Forelimb muscle (tissue), 1 donor: ENCODE measurements at places on chromosomes 3 and 15. TPM values are rescaled to one million over a fixed set of nuclear protein-coding genes. Genes with fewer than 3 reads are reported as not detected.
A peak's percentile ranks its signal among the peaks of the same experiment; 100 is the strongest.

DNA sequence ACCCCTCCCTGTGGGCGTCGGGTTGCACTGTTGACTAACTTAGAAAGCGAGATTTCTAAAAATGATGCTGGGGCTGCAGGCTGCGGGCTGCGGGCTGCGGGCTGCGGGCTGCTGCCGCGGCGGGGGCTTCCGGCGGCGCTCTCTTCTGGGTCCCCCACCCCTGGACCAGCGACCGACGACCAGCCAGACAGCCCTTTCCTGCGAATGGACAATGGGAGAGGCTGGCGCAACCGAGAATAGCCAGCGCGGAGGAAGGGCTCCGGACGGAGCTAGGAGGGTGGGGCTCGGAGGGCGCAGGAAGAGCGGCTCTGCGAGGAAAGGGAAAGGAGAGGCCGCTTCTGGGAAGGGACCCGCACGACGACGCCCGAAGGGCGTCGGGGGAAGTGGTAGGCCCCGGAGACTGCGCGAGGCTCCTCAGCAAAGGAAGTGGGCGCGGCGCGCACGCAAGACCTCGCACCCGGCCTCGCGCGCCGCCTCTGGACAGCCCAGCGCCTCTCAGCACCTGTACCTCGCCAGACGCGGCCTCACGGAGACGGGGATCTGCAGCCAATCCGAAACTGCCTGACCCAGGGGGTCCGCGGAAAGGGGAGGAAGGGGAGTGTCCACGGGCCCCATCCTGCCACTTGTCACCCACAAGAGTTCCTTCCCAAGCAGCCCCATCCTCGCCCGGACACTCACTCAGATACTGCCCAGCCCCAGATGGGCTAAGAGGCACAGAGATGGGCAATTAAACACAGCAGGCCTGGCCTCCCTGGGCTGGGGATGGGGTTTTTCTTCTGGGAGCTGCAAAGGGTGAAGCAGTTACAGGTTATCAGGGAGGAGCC is 70.7 kb downstream of the SLC12A8 start:
- no peak for DNase-seq

GNL3 gene
- 86.8 TPM for polyA plus RNA-seq

DNA sequence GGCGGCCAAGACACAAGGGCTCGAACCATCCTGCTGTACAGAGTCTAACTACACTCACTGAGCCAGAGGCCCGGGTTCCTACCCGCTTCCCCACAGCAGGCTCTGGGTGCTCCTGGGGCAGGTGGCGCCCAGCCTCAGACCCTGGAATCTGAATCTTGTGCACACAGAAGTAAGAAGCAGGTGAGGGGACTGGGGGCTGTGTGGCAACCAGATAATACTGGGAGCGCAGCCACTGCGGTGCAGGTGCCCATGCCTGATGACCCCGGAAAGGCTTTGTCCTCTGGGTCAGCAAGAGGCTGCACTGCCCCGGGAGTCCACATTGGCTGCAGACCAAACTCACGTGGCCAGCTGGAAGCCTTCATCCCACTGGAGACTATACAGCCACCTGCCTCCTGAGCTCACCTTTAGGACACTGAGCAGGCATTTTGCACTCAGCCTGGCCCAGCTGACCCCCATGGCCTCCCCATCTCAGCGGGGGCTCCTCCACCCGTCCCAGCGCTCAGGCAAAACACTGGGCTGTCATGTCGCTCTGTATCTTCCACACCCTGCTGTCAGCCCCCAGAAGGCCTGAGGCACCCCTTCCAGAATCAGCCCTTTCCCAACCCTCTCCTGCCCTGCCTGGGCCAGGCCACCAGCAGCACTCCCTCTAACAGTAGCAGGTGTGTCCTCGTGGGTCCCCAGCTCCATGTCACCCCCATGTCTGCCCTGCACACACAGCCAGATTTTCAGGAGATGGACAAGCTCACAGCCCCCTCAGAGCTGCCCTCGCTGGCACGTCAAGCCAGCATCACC is 101.0 kb upstream of the IQSEC1 start:
- no peak for DNase-seq

DNA sequence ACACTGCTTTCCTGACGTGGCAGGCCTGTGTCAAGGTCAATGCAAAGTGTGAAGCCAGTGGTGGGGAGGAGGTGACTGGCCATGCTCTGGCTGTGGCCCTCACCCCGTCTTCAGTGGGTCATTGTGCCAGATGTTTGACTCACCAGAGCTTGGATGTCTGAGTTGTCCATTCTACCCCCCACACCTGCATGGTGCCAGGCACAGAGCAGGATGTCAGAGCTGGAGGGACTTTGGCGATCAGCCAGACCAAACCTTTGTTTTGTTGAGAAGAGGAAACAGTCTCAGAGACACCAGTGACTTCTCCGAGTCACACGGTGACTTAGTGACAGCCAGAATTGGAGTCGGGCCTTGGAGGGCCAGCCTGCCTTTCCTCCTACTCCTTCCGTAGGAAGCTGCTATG is 49.5 kb downstream of the SMAD6 start:
- no peak for DNase-seq

GRCh38 chr3:133457025-133457424 is 57.2 kb downstream of the BFSP2 start:
- DNase-seq, result no peak

- peak; percentile 19 for DNase-seq
Observed at GRCh38 chr3:100184948-100185570, 70.8 kb upstream of the FILIP1L start.

TM6SF1 gene
- polyA plus RNA-seq, result 58.0 TPM
